AG04450 (cell line): ENCODE measurements at places on chromosomes 13 and 19. TPM values are rescaled to one million over a fixed set of nuclear protein-coding genes. Genes with fewer than 3 reads are reported as not detected.

GRCh38 chr19:30791088-30791487, 418.9 kb downstream of the ZNF536 start:
- DNase-seq, result no peak

DNA sequence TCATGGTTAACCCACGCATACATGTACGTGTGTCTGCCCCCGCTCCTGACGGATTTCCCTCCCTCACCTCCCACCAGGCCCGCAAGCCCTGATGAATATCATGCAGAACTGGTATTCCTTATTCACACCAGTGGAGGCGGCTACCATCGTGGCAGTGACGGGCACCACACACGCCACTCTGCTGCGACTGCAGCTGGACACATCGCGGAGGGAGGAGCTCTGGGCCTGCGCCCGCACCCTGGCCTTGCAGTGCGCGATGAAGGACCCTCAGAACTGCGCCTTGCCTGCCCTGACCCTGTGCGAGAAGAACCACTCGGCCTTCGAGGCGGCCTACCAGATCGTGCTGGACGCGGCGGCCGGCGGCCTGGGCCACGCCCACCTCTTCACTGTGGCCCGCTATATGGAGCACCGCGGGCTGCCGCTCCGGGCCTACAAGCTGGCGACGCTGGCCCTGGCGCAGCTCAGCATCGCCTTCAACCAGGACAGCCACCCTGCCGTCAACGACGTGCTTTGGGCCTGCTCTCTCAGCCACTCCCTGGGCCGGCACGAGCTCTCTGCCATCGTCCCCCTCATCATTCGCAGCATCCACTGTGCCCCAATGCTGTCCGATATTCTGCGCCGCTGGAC, 35.0 kb downstream of the ZSWIM4 start:
- DNase-seq, result no peak

- DNase-seq, result no peak
These were observed 11.4 kb upstream of the STARD13 start for GRCh38 chr13:33296793-33297425.

DNA sequence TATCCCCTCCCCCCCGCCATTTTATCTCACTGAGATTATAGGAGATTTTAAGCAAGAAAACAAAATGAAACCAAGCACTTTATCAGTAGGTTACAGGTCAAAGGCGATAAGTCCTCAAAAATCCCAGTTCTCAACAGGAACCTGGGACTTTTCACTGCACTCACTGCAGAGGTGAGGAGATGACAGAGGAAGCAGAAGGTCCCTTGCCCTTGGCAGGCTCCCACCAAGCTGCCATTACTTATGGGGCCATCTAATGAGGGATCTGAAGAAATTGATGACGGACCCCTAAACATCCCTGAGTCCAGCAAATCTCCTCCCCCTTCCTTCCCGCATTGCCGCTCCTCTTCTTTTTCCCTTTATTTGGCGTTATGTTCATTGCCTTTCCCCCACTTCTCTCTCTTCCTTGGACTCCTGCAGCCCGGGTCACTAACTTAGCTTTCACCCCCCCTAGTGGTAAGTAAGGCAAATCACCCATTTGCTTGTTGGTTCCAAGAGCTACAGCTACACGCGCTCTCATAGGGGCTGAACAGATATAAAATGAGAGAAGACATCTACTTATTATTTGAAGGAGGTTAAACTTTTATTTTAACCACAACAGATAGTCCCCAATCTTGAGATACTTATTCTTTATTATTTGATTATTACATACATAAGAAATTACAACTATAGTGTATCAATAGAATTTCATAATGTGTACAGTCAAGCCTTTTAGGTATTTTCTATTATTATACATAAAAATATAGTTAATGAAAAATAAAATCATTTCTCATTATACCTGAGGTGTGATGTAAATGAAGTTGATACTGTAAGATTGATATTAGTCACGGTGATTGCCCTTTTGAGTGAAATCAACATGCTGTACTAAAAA, 52.0 kb upstream of the ARGLU1 start:
- DNase-seq, result peak; percentile 32

GRCh38 chr13:102280366-102280765, 121.5 kb downstream of the FGF14 start:
- no peak for DNase-seq

- no peak for DNase-seq
These were observed 193.7 kb upstream of the RFC3 start for GRCh38 chr13:33624253-33624652.

GRCh38 chr13:113629866-113630265, 28.1 kb downstream of the ATP4B start:
- no peak for DNase-seq

GRCh38 chr19:7515645-7516151, at the start of gene ZNF358:
ZNF358 (plus strand) TSS chr19:7516103; CDS start chr19:7519243, 3,140 bp downstream.
- no peak for DNase-seq

DNA sequence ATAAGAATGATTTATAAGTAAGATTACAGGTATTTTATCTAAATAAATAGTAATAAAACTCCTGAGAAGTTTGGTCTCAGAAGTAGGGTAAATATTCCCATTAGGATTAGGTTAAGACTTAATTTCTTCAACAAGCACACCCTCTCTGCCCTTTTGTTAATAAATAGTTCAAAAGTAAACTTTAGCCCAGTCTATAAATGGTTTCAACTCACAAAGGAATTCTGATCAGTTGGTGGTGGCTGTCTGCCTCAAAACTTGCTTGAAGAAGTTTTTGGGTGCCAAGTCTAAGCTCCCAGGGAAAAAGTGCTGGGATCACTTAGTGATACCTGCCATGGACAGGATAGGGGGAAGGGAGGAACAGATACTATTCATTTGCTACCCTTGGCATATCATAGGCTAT, 22.9 kb downstream of the MBNL2 start:
- no peak for DNase-seq

- DNase-seq, result peak; percentile 86
These were observed 18.5 kb downstream of the POU2F2 start for GRCh38 chr19:42113641-42114348.

GRCh38 chr13:112513761-112514160, 74.2 kb downstream of the TUBGCP3 start:
- DNase-seq, result no peak

- DNase-seq, result no peak
These were observed 13.0 kb downstream of the CIC start for GRCh38 chr19:42281827-42282762.

DNA sequence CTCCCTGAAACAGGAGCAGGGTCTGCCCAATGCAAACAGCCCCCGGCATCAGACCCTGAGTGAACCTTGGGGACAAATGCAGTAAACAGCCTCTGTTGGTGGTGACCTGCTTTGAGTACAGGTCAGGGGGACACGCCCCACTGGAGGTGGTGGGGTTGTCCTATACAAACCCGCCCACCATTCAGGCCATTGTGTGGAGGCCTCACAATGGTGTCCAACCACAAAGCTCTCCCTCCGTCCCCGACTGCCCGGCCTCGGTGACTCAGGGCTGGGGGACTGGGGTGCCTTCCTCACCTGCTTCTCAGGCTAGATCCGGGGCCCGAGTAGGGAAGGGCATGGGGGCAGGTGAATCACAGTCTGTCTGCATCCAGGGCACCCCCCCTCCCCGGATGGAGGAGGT, 1.5 kb downstream of the MUC16 start:
- DNase-seq, result no peak

DNA sequence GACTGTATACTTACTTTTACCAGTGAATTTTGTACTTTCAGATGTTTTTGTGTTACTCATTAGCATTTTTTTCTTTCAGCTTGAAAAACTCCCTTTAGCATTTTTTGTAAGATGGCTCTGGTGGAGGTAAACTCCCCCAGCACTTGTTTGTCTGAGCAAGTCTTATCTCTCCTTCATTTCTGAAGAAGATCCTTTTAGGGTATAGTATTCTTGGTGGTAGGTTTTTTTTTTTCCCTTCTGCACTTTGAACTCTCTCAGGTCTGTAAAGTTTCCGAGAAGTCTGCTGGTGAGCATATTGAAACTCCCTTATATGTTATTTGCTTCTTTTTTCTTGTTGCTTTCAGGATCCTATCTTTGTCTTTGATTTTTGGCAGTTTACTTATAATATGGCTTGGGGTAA, 35.1 kb downstream of the IGFL3 start:
- no peak for DNase-seq

GRCh38 chr13:75541287-75541686, 3.6 kb upstream of the COMMD6 start:
- DNase-seq, result no peak

DNA sequence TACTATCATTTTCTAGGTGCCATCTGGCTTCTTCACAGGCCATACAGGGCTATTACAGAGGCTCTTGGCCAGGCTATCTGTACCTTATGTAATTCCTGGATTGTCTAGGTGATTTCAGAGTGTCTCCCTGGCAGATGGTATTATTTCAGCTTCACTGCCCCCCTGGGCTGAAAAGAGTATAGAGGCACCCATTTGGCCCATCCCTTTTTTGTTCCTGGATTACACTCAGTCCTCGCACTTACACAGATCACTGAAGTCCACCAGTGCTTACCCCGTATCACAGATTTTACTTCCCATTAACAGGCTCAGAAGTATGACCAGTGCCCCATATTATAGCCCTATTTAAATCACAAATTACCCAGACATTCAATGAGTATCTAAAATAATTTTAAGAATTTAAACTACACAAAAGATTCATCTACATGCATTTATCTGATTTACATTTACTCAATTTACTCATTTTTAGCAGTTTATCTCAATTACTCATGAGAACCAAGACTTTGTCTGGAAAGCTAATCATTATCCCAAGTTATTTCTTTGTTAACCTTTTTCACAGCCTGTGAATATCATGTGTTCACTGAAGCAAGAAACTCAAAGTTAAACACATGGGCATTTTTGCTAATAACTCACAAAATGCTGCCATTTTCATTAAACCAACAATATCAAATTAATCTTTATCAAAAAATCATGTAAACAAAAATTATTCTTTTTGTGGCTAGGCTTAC, 121.0 kb downstream of the PCDH20 start:
- DNase-seq, result no peak

DNA sequence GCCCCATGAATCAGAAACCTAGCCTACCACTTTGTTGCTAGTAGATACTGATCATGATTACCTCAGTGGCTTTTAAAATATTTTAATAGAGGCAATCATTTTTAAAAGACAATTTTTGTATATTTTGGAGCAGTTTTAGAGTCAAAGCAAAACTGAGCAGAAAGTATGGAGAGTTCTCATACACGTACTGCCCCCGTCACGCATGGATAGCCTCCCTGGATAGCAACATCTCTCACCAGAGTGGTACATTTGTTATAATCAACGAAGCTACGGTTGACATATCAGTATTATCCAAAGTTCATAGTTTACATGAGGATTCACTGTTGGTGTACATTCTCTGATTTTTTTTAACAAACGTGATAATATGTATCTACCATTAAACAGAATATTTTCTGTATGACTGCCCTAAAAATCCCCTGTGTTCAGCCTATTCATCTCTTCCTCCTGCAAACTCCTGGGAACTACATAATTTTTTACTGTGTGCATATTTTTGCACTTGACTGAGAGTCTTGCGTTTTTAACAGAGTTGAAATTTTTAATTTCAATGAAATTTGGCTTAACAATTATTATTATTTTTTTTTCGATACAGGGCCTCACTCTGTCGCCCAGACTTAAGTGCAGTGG, 1436.8 kb upstream of the PCDH9 start:
- no peak for DNase-seq

DNA sequence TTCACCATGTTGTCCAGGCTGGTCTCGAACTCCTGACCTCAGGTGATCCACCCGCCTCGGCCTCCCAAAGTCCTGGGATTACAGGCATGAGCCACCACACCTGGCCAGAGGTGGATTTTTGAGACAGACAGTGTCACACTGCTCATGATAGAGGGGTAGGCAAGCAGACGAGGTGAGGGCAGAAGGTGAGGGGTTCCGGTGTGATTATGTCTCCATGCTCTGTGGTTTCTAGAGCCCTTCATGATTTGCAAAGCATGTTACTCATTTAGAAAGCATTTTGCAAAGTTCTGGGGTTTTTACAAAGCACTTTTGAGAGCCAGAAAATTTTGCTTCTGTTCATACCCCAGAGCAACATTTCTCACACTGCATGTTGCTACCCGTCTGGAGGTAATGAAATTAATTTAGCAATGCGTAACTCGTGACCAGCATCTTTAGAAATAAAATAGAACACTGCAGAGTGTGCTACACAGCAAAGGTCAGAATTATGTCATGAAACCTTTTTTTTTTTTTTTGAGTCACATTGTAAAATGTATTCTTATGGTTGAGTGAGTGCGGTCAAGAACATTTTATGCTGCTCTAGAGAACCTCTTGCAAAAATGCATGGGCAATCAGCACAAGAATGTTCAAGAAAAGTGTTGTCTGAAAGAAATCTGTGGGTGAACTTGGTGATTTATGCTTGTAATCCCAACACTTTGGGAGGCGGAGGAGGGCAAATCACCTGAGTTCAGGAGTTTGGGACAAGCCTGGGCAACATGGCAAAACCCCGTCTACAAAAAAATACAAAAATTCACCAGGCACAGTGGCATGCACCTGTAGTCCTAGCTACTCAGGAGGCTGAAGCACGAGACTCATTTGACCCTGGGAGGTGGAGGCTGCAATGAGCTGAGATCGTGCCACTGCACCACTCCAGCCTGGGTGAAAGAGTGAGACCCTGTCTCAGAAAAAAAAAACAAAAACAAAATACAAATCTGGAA, 58.0 kb downstream of the MAP4K1 start:
- no peak for DNase-seq

The PRR22 gene
- 0.16 and 0.17 TPM in 2 replicates for polyA plus RNA-seq

The DIAPH3 gene
- 6.7 and 11.7 TPM in 2 replicates for polyA plus RNA-seq

The ARL11 gene
- not detected in 2 replicates for polyA plus RNA-seq

The KLHL1 gene
- not detected in 2 replicates for polyA plus RNA-seq

The PLIN3 gene
- 103 and 125 TPM in 2 replicates for polyA plus RNA-seq

The ZNF497 gene
- 0.06 TPM in 2 replicates for polyA plus RNA-seq

The GPR12 gene
- not detected in 2 replicates for polyA plus RNA-seq
